Stimulated activated CD8-positive, alpha-beta memory T cell treated with anti-CD3 and anti-CD28 coated beads, Interleukin-15, amount 100 ng/mL, for 24 hours (primary cell): ENCODE measurements at places on chromosomes 7 and 10.

DNA sequence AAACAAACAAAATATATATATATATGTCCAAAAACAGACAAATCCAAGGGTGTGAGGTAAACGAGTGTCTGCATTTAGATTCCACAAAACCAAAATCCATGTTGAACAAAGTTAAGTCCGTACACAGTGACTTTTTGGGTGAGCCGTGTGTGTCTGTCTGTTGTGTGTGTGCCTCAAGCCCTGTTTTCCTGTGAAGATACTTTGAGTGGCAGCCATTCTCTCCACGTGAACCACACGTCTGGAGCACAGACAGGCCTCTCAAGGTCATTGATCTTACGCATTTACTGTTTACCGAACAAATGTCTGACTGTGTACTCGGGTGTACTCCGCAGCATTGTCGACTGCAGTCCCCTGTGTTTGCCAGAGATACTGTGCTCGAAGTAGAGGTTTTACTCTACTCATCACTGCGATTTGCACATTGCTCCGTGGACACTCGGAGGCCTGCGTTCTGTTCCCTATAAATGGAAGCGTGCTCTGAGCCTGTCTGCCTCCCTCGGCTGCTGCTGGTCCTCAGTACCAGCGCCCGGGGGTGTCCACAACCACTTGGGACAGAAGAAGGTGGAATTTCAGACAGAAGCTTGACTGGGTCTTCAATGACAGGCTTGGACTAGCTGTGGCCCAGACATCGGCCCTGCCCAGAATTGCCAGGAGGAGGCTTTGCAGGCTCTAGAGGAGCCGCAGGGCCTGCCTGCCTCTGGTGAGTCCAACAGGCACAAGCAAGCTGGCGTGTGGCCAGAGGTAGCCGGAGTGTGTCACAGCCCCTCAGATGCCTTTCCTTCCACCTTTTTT lies 22.1 kb downstream of the CYP17A1 start:
- no peak for DNase-seq

GRCh38 chr7:76044375-76044865 lies 3.4 kb downstream of the STYXL1 start:
- no peak for DNase-seq

- DNase-seq = no peak
Observed at GRCh38 chr10:113044016-113044755, 94.1 kb downstream of the TCF7L2 start.

- DNase-seq = no peak
Observed at GRCh38 chr7:151315038-151315655, 26.5 kb upstream of the NUB1 start.

- DNase-seq = no peak
Observed at GRCh38 chr7:92973293-92973731, 136.9 kb upstream of the CDK6 start.

GRCh38 chr7:155360495-155361345 lies 63.0 kb downstream of the INSIG1 start:
- no peak for DNase-seq

DNA sequence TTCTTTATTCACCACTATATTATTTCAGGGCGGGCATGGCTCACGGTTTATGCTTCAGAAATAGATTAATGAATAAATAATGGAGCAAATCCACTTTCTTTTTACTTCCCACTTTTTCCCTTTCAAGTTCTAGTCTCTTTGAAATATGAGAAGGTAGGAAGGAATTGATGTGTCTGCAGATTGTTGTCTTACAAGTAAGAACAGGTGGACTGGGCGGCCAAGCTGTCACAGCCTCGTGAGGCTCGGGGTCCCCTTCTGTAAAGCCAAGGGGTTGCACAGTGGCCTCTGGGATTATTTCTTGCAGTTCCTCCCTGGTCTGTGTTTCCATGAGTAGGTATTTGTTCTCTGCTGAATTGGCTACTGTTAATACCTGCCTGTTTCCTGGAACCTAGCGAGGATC lies 11.2 kb downstream of the VWA2 start:
- no peak for DNase-seq

GRCh38 chr10:49072166-49072885 lies 43.0 kb downstream of the VSTM4 start:
- no peak for DNase-seq

GRCh38 chr10:62640411-62640810 lies 164.1 kb upstream of the ADO start:
- DNase-seq = no peak

DNA sequence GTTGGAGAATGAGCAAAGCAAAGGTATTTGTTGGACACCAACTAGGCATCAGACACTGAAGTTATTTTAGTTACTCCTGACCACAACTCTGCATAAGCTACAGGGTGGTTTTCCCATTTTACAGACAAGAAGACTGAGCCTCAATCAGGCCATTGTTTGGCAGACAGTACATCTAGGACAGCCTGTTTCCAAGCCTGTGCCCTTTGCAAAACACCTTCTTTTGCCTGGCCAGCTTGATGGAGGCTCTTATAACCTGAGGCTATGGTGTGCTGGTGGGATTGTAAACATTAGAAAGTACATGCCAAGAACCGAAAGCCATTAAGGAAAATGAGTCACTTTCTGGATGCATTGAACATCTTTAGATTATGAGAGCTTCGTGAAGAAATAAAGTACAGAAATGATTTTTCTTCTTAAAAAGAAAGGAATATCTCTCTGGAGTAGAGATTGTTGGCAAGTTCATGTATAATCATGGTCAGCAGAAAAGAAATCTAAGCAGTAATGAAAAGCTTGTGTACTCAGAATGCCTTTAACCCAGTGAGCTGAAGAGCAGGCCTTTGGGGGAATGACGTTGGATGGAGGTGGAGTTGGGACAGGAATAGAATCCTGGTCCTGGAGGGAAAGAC lies 140.6 kb downstream of the KIAA1217 start:
- no peak for DNase-seq

- DNase-seq = no peak
Observed at GRCh38 chr7:105853931-105854419, 22.4 kb downstream of the ATXN7L1 start.

- DNase-seq = no peak
Observed at GRCh38 chr10:89916468-89917215, 215.3 kb downstream of the KIF20B start.

DNA sequence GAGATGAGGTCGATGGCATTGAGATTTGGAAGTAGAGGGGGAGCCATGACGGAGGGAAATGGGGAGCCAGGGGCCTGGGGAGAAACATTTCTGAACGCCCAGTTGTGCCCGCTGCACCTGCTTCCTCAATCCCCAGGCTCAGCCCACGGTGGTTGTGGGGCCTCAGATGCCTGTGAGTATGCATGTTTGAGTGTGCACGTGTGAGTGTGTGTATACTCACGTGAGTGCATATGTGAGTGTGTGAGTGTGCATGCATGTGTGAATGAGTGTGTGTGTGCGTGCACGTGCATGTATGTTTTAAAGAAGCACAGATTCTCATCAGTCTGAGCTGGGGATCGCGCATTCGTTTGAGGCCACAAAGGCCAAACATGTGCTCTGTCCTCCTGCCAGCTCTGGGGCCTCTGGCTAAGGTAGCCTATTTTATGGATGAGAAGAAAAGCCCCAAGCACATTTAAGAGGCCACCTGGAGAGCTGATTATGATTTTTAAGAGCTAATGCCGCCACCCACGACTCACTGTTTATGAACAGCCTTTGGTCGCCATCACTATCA lies 154.8 kb downstream of the ARHGAP12 start:
- DNase-seq = no peak

DNA sequence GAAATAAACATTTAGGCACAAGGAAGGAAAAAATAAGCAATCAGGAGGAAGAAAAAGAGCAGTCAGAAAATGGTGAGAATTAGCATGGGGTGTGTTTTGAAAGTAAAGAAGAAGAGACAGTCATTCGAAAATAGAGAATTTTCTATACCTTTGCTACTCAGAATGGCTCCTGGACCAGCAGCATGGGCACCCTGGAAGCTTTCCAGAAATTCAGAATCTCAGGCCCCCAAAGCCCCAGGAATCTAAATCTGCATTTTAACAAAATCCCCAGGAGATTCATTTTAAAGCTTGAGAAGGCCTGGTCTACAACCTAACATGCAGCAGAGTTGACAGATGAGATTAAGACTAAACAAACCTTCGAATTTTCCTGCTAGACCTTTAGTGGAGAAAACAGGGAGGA lies 131.2 kb upstream of the HDAC9 start:
- DNase-seq = no peak
